Right hindlimb (tissue), 1 donor: ENCODE measurements at places on chromosomes 6 and 20.

DNA sequence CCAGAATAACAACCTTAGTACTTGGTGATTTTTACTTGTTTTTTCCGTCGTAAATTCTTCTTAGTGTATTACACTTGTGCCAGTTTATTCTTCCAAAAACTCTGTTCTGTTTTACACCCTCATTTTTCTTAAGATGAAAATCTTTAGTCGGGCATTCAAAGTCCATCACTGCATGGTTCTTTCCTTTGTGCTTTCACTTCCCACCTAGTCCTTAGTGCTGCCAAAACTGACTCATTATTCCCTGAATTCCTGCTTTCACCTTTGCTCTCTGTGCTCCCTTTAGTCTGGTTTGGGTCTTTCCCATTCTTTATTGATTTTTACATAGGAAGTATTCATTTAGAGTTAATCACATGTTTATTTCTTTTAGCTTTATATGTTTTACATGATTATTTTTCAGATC is 3.3 kb downstream of the TRMT11 start:
- no peak for DNase-seq

DNA sequence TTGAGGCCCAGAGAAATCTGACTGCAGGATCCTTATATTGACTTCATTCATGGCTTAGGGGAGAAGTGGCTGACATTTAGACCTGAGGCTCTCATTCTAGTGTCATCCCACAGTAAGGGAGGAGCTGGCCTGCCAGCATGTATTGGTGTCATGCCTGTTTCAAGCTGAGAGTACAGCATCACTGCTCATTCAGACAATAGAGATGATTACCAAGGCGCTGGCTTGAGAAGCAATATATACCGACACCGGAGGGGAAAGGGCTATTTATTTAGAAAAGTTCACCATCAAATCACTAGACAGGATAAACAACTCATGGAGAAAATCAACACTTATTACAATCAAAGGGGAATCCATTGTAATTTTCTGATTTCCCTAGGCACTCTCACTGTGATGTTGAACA is 84.4 kb upstream of the HDAC2 start:
- no peak for DNase-seq

GRCh38 chr6:5249451-5250122 is 11.2 kb downstream of the LYRM4 start:
- DNase-seq: no peak

- no peak for DNase-seq
These were observed 473.9 kb upstream of the HS3ST5 start for GRCh38 chr6:114816678-114817077.

DNA sequence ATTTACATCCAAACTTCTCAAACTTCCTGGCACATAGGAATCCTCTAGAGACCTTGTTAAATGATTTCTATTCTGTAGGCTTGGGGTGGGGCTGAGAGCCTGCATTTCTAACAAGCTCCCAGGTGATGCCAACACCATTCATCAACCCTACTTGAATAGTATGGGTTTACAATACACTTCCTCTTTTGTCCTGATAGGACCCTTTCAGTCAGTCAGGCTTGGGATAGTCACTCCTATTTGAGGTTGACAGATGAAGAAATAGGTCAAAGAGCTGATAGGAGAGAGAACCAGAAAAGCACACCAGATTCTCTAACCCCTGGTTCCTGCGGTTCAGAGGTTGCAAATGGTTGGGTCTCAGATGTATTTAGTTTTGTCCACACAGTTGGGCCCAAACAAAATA is 273.4 kb downstream of the TSHZ2 start:
- DNase-seq: no peak

- no peak for DNase-seq
These were observed 27.1 kb upstream of the SMOC2 start for GRCh38 chr6:168413856-168414255.

GRCh38 chr6:24721461-24722215 is 2.7 kb upstream of the C6orf62 start:
- no peak for DNase-seq

GRCh38 chr20:17838921-17839320 is 129.7 kb downstream of the SNX5 start:
- no peak for DNase-seq

GRCh38 chr6:146545581-146545980 is 1.9 kb downstream of the RAB32 start:
- DNase-seq: no peak

- DNase-seq: no peak
These were observed 789 bp downstream of the PHACTR1 start for GRCh38 chr6:12717356-12717755.

- DNase-seq: no peak
These were observed 24.1 kb downstream of the ALDH8A1 start for GRCh38 chr6:134925800-134926199.

GRCh38 chr6:157163434-157164159 is 159.7 kb downstream of the TMEM242 start:
- DNase-seq: no peak

GRCh38 chr6:43679057-43679456 is 8.5 kb downstream of the MRPS18A start:
- no peak for DNase-seq

DNA sequence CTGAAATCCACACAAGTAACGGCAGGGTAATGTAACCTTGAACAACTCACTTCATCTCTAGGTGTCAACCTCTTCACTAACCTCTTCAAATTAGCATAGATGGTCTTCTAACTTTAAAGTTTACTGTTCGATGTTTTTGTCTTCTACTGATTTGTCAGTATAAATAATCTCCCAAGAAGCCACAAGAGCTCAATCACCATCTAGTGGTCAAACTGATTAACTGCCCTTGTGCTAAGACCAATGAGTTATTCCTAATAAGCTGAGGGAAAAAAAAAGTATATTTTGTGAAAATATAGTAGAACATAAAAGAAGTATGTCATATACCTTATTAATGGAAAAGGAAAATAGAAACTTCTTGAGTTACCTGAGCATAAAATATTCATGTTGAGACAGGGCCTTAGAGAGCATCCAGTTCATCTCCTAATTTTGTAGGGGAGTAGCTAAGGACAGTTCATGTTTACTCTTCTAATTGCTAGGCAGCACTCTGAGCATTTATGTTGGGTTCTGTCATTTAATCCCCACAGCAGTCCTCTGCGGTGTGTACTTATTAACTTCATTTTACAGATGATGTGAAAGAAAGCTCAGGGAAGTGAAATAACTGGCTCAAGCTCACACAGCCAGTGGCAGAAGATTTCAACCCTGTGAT is 317.1 kb downstream of the ESR1 start:
- no peak for DNase-seq

- DNase-seq: peak; percentile 56
These were observed 862 bp downstream of the UCKL1 start for GRCh38 chr20:63955281-63955826.

DNA sequence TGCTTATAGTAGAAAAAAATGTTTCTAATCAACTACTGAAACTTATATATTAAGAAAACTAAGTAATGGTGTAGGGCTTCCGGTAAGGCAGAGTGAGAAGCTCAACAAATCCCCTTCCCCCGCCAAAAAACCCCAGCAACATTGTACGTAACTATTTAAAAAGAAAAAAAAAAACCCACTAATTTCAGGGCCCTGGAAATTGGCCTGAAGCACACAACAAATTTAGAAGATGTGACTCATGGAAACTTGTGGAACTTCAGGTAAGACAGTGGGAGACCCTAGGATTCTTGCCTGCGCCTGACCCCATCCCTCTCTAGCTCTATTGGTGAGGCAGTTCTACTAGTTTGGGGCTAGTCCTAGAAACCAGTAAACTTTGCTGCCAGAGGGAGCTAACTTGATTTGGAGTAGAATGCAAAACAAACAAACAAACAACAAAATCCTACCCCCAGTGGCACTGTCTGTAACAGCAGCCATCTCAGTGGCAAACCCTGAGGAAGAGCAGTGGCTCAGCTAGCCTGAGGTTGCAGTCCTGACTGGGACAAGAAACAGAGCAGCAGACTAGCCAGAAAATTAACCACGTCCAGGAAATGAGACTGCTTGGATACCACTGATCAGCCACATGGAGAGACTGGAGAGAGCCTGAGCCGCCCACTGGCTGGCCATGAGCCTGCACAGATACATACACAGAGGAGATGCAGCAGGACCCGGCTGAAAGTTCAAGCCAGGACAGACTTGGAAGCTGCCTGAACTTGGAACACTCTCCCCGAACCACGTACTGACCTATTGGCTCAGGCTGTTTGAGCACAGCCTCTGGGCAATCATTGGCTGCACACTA is 135.1 kb downstream of the TBXT start:
- peak; percentile 55 for DNase-seq

- DNase-seq: no peak
These were observed 1.1 kb downstream of the SYNJ2 start for GRCh38 chr6:157982563-157983405.

DNA sequence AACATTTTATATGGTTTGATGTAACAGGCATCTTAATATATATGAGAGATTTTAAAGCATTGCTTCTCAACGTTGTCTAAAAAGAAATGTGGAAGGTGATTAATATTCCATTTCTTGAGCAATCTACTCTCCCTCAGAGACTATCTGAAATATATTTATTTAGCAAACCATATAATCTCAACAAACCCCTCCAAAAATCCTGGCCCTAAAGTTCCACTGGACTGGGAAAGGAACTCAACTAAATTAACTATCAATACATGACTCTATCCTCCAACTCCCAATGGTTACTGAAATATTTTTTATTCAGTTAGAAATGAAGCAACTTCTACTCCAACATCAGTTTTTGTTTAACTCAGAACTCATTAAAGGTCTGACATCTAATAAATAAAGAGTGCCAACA is 6.3 kb downstream of the TASP1 start:
- DNase-seq: no peak

GRCh38 chr6:161138543-161139303 is 135.1 kb downstream of the AGPAT4 start:
- no peak for DNase-seq

- DNase-seq: no peak
These were observed 5.8 kb downstream of the C6orf132 start for GRCh38 chr6:42136508-42137193.

- peak; percentile 76 for DNase-seq
These were observed 102.1 kb upstream of the MYL9 start for GRCh38 chr20:36439040-36439730.

- no peak for DNase-seq
These were observed 174.5 kb downstream of the MRPL14 start for GRCh38 chr6:43952746-43953145.

- no peak for DNase-seq
These were observed 40.9 kb downstream of the SUMO4 start for GRCh38 chr6:149440735-149441671.

GRCh38 chr20:41432746-41433145 is 66.1 kb upstream of the EMILIN3 start:
- DNase-seq: no peak

DNA sequence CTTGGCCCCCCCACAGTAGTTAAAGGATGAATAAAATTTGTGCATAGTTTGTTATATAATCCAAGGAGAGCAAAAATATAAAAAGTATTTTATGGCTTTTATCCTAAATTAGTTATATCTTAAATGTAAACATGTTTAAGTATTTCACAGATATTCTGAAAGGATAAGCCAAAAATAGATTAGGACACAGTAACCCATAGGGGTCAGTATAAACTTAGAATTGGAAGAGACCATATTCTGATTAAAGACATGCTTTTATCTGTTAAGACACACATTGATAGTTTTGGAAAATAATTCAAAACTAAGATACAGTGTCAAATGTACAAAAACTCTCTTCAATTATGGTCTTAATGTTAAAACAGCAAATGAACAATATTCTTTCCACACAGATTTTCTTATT is 4.5 kb upstream of the SERINC1 start:
- DNase-seq: no peak

DNA sequence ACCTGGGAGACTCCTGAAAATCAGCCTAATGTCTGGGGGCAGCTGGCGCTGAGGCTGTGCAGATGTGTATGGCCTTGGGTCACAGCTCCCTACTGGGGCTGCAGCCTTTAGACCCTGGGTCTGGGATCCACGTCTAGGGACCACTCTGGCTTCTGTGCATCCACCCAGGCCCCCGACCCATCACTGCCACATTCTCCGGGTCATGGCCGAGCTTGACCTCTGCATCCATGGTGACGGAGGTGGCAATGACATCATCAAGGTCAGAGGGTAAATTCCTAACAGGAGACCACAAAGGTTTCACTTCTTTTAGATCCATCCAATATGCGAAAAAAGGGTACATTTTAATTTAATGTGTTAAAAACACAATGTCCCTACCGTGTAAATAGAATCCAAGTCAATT is 14.5 kb upstream of the PCMTD2 start:
- peak; percentile 3 for DNase-seq

DNA sequence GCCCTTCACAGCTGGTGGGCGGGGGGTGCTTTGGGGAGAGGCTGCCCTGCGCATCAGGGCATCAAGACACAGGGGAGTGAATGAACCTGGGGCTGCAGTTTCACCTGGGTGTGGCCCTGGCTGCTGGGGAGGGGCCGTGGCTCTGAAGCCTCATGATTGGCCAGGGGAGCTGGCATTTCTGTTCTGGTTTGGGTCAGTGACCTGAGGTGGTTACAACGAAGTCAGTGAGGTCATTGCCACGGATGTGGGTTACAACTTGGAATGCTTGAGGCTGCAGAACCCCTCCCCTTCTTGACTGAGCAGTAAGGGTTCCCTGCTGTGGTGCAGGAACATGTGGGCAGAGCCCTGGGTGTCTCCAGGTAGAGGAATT is 3.0 kb downstream of the TCEA2 start:
- no peak for DNase-seq

GRCh38 chr6:35415065-35415891 is 36.9 kb upstream of the FANCE start:
- peak; percentile 70 for DNase-seq

GRCh38 chr20:62924442-62925075 is 1.7 kb downstream of the DIDO1 start:
- DNase-seq: peak; percentile 8

- no peak for DNase-seq
These were observed 437.5 kb upstream of the RGS17 start for GRCh38 chr6:153568628-153569027.

- peak; percentile 36 for DNase-seq
These were observed 28.8 kb downstream of the GCM1 start for GRCh38 chr6:53119772-53120409.

DNA sequence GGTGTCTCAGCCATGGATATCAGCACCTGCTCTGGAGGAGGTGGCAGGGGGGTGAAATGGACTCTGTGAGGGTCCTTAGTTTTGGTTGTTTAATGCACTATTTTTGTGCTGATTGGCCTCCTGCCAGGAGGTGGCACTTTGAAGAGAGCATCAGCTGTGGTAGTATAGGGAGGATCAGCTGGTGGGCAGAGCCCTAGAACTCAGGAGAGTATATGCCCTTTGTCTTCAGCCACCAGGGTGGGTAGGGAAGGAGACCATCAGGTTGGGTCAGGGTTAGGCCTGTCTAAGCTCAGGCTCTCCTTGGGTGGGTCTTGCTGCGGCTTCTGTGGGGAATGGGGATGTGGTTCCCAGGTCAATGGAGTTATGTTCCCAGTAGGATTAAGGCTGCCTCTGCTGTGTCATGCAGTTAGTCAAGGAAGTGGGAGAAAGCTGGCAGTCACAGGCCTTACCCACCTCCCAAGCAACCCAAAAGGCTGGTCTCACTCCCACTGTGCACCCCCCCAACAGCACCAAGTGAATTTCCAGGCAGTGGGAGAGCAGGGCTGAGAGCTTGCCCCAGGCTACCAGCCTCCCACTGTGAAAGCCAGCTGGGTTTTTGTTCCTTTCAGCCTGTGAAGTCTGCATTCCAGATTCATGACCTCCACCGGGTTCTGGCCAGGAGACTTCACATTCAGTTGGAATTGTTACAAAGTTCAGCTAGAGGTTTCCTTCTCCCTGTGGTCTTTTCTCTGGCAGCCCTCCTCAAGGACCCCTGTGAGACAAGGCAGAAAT is 5.7 kb upstream of the OSTM1 start:
- DNase-seq: no peak

GRCh38 chr6:45922728-45923351 is 92.8 kb downstream of the CLIC5 start:
- peak; percentile 86 for DNase-seq

- no peak for DNase-seq
These were observed 193.2 kb downstream of the SLC16A10 start for GRCh38 chr6:111280445-111280955.
